ENCODE measurements at places on chromosomes 16 and 17.

DNA sequence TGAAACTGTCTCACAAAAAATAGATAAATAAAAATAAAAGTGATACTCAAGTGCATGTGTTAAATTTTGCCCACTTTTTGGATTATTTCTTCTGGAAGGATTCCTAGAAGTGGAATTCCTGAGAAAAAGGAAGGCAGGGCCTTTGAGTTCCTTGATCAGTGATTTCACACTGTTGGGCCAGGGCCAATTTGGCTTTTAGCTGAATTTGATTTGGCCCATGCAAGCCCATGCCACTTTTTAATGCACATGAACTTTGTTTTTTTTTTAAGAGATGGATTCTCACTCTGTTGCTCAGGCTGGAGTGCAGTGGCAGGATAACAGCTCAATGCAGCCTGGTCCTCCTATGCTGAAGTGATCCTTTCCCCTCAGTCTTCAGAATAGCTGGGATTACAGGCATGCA, 96.3 kb downstream of the TNFRSF13B start:
- DNase-seq: no peak

DNA sequence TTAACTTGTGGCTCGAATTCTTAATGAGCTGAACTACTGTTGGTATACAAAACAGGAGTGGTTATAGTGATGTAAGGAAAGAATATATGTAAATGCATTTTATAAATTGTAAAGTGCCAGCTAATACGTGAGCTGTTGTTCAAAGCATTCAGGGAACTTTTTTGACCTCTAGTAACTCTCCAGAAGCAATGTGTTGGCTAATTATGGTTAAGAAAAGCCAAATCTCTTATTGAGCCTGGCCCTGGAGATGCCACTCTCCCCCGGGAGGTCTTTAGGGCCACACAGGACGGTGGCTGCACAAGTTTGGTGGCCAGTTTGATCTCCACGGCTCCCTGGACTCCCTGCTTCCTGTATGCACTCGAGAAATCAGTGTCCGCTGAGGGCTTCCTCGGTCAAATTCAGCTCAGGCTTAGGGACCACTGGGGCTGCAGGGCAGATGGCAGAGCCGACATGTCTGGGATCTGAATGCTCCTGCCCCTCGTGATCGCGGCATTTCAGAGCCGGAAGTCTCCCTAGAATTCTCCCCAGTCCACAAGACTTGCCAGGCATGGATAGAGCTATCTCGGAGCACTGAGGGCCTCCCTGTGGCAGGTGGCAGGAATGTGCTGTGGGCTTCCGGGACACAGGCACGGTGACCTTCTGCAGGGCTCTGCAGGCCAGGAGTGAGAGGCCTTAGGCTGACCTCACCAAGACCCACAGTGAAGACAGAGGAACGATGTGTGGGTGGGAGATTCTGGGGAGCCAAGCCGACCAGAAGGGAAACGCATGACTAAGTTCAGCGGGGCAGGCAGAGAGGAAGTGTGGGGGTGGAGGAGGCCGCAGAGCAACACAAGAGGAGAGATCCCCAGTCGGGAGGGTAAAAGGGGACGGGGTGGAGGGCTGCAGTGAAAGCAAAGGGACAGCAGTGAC, 18.6 kb upstream of the PITPNM3 start:
- DNase-seq: no peak

GRCh38 chr17:66348584-66349165, 46.3 kb downstream of the PRKCA start:
- DNase-seq: no peak

DNA sequence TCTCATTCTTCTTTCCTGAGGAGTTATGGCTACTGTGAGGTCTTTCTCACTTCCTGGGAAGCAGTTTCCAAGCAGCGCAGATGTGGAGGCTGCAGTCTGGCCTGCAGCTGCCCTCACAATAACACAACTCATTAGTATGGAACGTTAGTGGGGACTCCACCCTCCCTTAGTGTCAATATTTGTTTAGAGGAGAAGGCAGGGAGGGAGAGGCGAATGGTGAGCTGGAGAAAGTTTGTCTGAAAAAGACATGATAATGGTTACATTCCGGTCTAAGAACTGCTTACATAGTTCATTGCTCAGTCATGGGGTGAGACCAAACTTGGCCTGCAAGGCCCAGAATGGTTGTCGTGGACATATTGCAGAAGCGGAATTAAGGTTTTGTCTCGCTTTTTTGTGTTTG, 170.2 kb downstream of the HS3ST3B1 start:
- DNase-seq: no peak

DNA sequence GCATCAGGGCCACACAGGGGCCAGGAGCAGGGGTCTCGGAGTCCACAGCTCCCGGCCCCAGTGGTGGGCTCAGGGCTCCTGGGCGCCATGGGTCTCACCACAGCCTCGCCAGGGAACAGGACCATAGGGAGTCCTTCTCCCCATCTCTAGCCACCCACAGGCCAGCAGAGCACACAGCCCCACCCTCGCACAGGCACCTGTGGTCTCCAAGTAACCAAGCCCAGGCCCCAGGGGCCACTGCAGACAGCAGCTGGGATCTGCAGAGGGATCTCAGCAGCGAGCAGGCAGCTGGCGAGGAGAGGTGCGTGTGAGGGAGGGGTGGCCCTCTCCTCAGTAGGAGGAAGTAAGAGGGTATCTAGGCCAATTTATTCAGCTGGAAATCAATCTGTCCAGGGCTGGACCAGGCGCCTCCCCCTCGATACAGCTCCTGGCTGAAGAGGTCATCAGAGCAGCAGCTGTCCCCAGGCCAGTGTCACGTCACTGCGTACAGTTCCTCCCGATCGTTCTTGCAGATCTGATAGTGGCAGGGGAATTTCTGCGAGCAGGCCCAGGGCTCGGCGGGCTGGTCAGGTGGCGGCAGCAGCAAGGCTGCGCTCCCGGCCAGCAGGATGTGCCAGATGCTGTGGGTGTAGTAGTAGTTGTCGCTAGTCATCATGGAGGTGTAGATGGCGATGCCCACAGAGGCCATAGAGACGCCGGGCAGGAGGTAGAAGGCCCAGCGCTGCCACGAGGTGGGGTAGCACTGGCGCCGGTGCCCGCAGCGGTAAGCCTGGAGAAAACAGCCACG, 1.4 kb upstream of the MRPL28 start:
- DNase-seq: no peak

- DNase-seq: no peak
Observed at GRCh38 chr17:78687125-78687524, 94.9 kb downstream of the CYTH1 start.

DNA sequence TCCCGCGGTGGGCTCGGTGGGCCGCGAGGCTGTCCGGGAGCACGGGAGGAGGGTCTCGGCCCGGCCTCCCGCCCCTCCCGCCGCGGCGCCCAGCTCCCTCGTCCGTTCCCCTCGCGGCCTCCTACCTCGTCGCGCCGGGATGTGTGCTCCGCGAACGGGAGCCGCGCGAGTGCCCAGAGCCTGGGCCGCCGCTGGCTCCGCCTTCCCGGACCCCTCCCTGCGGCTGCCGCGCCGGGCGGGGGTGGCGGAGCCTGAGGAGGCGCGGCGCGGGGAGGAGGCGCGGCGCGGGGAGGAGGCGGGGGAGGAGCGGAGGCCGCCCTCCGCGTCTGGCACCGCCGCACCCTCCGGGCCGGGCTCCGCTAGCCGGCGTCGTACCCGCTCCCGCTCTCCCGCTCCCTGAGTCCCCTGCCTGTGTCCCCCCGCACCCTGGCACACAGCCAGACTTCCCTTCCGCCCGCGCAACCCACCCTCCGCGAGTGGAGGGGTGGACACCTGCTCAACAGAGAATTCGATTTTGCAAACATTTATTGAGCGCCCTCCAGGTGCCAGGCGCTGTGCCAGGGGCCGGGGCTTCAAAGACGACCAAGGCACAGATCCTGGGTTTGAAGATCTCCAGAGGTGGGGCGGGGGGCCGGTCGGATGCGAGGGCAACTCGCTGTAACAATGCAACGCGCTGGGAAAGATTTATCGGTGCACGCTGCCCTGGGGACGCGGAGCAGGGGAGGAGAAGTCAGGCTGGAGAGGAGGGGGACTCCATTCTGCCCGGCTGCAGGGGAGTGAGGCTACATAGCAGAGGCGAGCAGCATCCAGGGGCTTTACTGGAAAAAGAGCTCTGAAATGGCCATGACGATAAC, at the start of gene MPP3:
TSS of gene MPP3 (minus strand) at position 171 of the 854 bp plus-strand sequence. CDS start 1,240 bp downstream, outside the sequence.
- DNase-seq: no peak

DNA sequence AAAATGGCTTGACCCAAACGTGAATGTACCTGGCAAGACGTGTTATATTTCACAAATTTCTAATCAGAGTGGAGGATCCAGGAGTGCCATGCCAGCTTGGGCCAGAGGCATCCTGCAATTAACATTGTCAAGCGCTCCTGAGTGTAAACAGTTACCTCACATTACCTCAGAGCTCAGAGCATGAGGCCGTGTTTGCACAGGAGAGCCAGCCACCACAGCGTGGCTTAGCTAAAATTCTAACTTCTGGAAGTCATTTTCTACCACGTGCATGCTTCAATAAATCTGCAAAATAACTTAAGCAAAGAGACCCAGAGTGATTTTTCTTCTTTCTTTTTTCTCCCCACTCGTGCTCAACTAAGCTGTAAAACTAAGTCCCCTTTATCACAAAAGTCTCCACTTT, 769.0 kb downstream of the KCNJ2 start:
- no peak for DNase-seq

DNA sequence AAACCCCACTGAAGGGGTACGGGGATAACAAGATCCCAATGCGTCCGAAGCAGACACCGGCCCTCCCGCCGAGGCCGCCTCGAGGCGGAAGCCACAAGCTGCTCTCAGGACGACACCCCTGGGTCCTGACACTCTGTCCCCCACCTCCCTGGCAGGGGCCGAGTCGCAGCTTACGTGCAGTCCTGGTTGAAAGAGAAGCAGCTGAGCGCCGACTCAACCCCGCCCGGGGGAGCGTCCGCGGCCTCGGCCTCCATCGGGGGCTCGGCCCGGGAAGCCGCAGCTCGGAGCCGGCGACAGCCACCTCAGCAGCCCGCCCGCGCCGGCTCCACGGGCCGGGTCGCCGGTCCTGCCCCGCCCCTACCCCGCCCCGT, at the start of gene WIPI1:
TSS of gene WIPI1 (minus strand) at position 329 of the 371 bp plus-strand sequence. CDS start at position 254, 75 bp downstream.
- no peak for DNase-seq

DNA sequence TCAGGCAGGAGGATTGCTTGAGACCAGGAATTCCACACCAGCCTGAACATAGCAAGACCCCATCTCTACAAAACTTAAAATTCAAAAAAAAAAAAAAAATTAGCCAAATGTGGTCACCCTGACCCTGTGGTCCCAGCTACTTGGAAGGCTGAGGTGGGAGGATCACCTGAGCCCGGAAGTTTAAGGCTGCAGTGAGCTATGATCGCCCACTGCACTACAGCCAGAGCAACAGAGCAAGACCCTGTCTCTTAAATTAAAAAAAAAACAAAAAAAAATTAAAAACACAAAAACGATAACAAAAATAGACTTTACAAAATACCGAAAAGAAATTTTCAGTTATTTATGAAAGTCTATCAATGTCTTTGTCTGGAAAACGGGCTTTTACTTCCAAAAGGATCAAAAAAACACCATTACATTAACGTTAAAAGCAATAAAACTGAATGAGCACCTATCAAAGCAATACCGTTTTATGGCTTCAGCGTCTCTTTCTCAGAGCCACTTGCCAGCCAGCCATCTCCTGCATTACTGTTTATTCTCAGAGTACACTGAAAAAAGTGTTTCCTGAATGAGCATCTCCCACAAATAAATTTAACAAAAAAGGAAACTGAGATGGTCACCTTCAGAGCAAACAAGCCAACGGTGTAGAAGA, 6.1 kb downstream of the USP7 start:
- no peak for DNase-seq

DNA sequence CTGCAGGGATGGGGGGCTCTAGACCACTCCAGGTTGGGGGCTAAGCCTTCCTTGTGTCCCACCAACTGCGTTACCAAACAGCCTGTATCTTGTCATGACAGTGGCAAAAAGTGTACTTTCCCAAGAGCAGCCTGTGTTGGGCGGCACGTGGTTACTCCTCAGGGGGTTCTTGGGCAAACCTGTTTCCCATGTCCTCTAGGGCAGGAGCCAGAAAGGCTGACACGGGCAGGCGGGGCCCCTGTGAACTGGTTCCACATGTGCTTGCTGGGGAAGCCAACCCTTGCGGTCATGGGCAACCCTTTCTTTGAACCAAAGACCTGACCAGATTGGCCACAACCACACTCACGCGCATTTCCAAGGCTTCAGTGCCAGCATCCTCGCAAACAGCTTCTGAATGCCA, 228.5 kb downstream of the RBFOX3 start:
- no peak for DNase-seq

- no peak for DNase-seq
Observed at GRCh38 chr17:39632153-39632941, 4.6 kb upstream of the STARD3 start.

GRCh38 chr16:4689864-4690704, 3.3 kb upstream of the NUDT16L1 start:
- DNase-seq: no peak

DNA sequence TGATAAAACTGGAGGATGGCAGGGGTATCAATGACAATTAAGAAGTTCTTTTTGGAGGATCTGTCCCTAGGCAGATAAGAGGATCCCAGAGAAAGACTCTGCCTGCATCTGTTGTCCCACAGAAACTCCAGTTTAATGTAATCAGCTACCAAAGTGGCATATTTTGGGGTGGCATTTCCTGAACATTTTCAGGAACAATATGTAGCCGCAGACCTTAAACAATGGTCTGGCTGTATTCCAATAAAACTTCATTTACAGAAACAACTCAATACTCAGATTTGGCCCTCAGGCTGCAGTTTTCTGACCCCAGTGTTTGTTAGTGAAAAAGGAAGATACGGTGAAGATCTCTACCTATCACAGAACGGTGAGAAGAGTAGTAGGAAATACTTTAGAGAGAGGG, 46.1 kb downstream of the KCNJ16 start:
- DNase-seq: no peak
